CD4-positive, alpha-beta memory T cell (primary cell): ENCODE measurements at places on chromosomes 1 and 21.
A peak's percentile ranks its signal among the peaks of the same experiment; 100 is the strongest.

DNA sequence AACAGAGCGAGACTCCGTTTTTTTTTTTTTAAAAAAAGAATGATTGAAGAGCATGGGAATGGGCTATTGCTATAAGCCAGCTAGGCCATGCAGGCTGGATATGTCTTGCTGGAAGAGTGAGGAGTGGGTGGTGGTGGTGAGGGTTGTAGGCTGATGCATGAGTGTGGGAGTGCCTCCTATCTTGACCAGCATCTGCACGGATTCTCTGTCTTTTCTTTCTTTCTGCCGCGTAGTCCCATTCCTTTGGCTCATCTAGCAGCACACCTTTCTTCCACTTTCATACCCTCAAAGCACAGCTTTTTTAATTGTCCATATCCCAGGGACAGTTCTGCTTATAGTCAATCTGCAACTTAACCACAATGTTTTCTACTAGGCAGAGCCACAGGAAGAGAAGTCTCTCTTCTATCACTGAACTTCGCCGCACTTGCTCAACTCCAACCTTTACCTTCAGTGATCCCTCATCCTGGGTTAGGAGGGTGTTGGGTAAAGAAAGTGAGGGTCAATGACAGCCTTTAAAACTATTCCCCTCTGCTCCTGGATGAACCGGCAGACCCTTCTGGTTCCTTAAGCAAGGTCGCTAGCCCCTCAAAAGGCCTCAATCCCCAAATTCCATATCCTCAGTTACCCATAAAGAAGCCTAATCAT is 15.2 kb downstream of the ADCY10 start:
- H3K4me1 ChIP-seq = no peaks in the 10 kb centered on the region
- H3K27me3 ChIP-seq = no peaks in the 10 kb centered on the region
- no peak for DNase-seq
- no peaks in the 10 kb centered on the region for H3K36me3 ChIP-seq

GRCh38 chr1:33685256-33685655 is 178.6 kb upstream of the HMGB4 start:
- H3K27ac ChIP-seq = no peak overlapping the region
- no peaks in the 10 kb centered on the region for H3K36me3 ChIP-seq
- no peak overlapping the region for H3K4me3 ChIP-seq
- no peaks in the 10 kb centered on the region for H3K27me3 ChIP-seq

- no peaks in the 10 kb centered on the region for H3K4me1 ChIP-seq
- H3K27ac ChIP-seq = no peak overlapping the region
- no peaks in the 10 kb centered on the region for H3K36me3 ChIP-seq
- DNase-seq = no peak
These were observed 150.5 kb downstream of the RPS6KC1 start for GRCh38 chr1:213201380-213202155.

GRCh38 chr1:30042438-30043147 is 680.8 kb downstream of the MATN1 start:
- no peaks in the 10 kb centered on the region for H3K4me1 ChIP-seq
- H3K27me3 ChIP-seq = no peaks in the 10 kb centered on the region
- H3K4me3 ChIP-seq = no peak overlapping the region
- DNase-seq = no peak
- no peaks in the 10 kb centered on the region for H3K36me3 ChIP-seq
- no peak overlapping the region for H3K27ac ChIP-seq

- H3K36me3 ChIP-seq = no peaks in the 10 kb centered on the region
- H3K27me3 ChIP-seq = no peaks in the 10 kb centered on the region
- no peaks in the 10 kb centered on the region for H3K4me1 ChIP-seq
- DNase-seq = no peak
- no peak overlapping the region for H3K4me3 ChIP-seq
These were observed 394.3 kb downstream of the NTNG1 start for GRCh38 chr1:107535091-107535490.

GRCh38 chr1:18748435-18748834 is 111.0 kb downstream of the TAS1R2 start:
- H3K4me1 ChIP-seq = no peaks in the 10 kb centered on the region
- no peak overlapping the region for H3K27ac ChIP-seq
- no peaks in the 10 kb centered on the region for H3K27me3 ChIP-seq

- H3K27ac ChIP-seq = no peak overlapping the region
- no peak for DNase-seq
- no peaks in the 10 kb centered on the region for H3K36me3 ChIP-seq
These were observed 183.5 kb downstream of the RERE start for GRCh38 chr1:8633741-8634501.

DNA sequence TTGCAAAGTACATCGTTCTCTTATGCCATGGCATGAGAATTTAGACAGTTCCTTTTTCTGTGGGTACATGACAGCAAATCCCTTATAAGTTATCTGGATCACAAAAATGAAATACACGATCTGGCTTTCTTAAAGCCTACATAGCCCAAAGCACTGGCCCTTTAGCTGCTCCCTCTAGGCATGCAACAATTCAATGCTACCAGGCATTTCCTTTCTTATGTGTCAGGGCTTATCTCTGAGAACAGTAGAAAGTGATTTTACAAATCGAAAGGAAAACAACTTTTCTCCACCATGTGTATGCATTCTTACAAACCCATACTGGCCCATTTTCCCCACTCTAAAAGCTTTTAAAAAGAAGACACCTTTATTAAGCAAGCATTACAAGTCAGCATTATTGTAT is 139.7 kb downstream of the GRIK1 start:
- H3K4me1 ChIP-seq = no peaks in the 10 kb centered on the region
- no peak for DNase-seq
- H3K27me3 ChIP-seq = no peaks in the 10 kb centered on the region
- no peak overlapping the region for H3K27ac ChIP-seq
- H3K4me3 ChIP-seq = no peak overlapping the region

DNA sequence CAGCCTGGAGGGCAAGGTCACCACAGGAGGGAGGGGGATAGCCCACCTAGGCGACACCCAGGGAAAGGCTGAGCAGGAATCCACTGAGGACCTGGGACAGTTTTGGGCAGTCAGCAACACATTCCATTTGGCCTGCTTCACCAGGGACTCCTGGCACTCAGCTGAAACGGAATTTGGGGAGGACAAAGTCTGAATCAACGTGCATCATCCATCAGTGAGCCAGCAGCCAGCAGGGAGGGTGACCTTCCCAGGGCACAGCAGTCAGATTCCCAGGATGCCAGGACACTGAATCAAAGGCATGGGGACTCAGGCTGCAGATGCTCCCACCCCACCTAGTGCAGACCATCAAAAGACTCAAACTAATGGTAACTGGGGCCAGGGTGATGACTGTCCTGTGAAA is 4.6 kb downstream of the SH3BP5L start:
- peaks cover 30% of the 10 kb centered on the region for H3K36me3 ChIP-seq
- DNase-seq = no peak
- H3K4me3 ChIP-seq = no peak overlapping the region
- no peaks in the 10 kb centered on the region for H3K27me3 ChIP-seq
- no peak overlapping the region for H3K27ac ChIP-seq

DNA sequence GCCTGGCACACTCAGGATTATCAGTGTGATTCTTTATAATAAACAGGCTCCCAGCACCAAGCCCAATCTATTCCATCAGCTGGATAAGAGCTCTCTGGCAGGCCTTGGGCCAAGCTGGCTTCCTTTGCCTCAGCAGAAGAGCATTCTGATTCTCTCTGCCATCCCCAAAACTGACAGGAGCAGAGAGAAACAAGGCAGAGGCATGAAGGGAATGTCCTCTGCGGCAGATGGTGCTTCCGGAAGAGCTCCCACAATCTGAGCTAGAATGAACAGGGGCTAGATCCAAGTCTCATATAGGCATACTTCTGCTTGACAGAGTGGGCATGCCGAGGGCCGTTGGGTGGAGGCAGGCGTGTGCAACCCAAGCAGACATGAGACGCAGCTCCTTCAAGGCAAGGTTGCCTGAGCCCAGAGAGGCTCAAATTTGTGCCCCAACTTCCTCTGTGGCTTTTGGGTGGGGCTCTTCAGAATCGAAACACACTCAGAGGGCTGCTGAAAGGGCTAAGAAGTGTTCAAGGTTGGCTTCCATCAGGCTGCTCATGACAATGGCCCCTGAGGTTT is 4.0 kb downstream of the CAPN2 start:
- peak; percentile 80 for DNase-seq
- H3K27ac ChIP-seq = peak overlapping the region; percentile 79
- peak overlapping the region; percentile 29 for H3K4me3 ChIP-seq
- peaks cover 37% of the 10 kb centered on the region for H3K36me3 ChIP-seq

- no peaks in the 10 kb centered on the region for H3K27me3 ChIP-seq
- H3K27ac ChIP-seq = no peak overlapping the region
- no peaks in the 10 kb centered on the region for H3K36me3 ChIP-seq
- no peaks in the 10 kb centered on the region for H3K4me1 ChIP-seq
- no peak for DNase-seq
These were observed 867.3 kb downstream of the PLA2G4A start for GRCh38 chr1:187696073-187696472.

DNA sequence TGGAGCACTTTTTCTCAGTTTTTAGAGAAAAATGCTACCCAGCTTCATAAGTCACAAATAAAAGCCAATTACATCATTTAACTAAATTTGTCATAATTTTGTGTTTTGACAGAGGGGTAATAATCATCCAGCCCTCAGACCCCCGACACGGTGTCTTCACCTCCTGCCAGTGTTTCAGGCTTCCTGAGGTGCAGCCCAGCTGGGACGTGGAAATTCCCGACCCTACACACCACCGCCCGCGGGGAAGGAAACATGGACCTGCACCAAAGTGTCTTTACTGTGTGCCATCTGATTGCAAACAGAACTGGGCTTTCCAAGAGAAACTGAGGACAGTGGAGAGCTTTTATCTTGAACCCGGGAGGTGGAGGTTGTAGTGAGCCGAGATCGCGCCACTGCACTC is 7.7 kb upstream of the INAVA start:
- H3K4me3 ChIP-seq = peak overlapping the region; percentile 44
- peaks cover 83% of the 10 kb centered on the region for H3K4me1 ChIP-seq
- peak overlapping the region; percentile 57 for H3K27ac ChIP-seq
- H3K36me3 ChIP-seq = no peaks in the 10 kb centered on the region

GRCh38 chr1:201489643-201490261 is 17.2 kb downstream of the CSRP1 start:
- H3K27ac ChIP-seq = no peak overlapping the region
- H3K27me3 ChIP-seq = no peaks in the 10 kb centered on the region
- no peaks in the 10 kb centered on the region for H3K4me1 ChIP-seq
- H3K4me3 ChIP-seq = no peak overlapping the region
- DNase-seq = no peak
- H3K36me3 ChIP-seq = peaks cover 26% of the 10 kb centered on the region

DNA sequence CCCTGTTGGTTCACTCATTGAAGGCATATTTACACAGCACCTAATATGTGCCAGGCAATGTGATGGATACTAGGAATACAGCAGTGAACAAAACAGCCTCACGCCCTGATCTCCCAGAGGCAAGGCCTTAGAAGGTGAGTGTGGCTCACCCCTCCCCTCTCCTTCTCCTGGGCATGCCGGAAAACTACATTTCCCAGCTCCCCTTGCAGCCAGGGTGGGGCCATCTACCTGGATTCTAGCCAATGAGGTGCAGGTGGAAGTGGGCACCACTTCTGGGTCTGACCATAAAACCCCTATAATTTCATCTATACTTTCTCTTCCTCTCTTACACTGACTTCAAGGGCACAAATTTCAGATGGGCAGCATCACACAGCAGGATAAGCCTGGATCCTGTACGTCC is 63.8 kb downstream of the FBXO2 start:
- no peaks in the 10 kb centered on the region for H3K27me3 ChIP-seq
- no peak overlapping the region for H3K27ac ChIP-seq
- no peak for DNase-seq
- H3K4me3 ChIP-seq = no peak overlapping the region

DNA sequence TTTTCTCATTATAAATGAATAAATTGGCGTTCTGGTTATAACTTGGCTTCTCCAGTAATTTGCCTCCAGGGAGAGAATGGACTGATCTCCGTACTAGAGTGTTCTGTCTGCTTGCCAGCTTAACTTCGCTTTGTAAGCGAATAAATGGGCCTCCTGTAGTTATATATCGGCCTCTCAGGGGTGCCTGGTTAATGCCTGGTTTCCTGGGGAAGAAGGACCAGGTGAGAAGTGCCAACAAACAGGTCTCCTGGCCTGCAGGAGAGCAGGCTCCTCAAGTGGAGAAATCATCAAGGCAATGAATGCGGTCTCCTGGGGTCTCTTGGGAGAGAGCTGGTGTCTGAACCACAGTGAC is 107.4 kb upstream of the SERBP1 start:
- H3K27ac ChIP-seq = no peak overlapping the region
- DNase-seq = no peak
- H3K27me3 ChIP-seq = no peaks in the 10 kb centered on the region
- no peaks in the 10 kb centered on the region for H3K36me3 ChIP-seq
- no peaks in the 10 kb centered on the region for H3K4me1 ChIP-seq

- no peaks in the 10 kb centered on the region for H3K27me3 ChIP-seq
- no peak for DNase-seq
- no peak overlapping the region for H3K4me3 ChIP-seq
These were observed 8.5 kb downstream of the SLC26A9 start for GRCh38 chr1:205934788-205935187.

DNA sequence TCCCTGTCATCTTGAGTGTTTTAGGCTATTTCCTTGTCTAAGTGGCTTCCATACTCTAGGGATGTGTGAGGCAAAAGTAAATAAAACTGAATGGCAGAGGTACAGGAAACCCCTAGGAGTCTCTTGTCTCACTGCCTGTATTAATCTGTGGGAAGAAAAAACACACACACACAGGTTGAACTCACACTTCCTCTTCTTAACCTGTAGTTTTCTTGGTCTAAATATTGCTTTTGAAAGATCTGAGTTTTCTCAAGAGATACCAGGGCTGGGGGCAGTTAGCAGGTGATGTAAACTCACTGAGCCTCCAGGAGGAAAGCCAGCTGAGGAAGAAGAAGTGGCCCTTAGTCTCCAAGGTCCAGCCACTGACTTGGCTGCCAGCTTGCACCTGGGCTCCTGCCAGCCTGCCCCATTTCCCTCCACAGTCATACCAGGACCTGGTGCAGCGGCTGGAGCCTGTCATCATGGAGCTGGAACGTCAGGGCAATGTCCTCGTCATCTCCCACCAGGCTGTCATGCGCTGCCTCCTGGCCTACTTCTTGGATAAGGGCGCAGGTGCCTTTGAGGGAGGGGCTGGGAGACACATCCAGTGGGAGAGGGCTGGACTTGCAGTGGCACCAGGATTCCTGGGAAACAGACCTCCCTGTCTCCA is 16.9 kb downstream of the PFKFB2 start:
- peaks cover 14% of the 10 kb centered on the region for H3K4me1 ChIP-seq
- no peaks in the 10 kb centered on the region for H3K27me3 ChIP-seq
- no peak for DNase-seq
- H3K4me3 ChIP-seq = no peak overlapping the region
- H3K36me3 ChIP-seq = no peaks in the 10 kb centered on the region
- H3K27ac ChIP-seq = no peak overlapping the region

GRCh38 chr1:205246351-205247119 is 18.8 kb downstream of the TMCC2 start:
- no peak for DNase-seq
- H3K36me3 ChIP-seq = no peaks in the 10 kb centered on the region
- no peaks in the 10 kb centered on the region for H3K27me3 ChIP-seq
- H3K4me1 ChIP-seq = no peaks in the 10 kb centered on the region
